ENCODE measurements at places on chromosomes 2 and 18.

GRCh38 chr2:20304411-20304810 lies 46.2 kb downstream of the PUM2 start:
- no peak for DNase-seq

DNA sequence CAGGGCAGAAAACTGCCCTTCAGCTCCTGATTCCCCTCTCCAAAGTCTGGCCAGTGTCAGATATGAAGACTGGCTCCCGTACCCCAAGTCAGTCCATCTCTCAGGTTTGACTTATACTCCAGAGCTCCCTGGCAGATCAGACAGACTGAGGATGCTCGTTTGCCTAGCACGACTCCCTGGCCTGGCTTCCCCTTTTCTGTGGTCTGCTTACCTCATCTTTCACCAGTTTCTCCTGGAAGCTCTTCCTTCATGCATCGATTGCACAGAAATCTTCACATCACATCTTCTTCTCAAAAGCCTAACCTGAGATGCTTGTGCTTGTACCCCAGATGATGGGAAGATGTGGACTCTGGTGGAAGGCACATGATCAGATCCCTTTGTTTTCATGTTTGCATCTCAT lies 387.9 kb upstream of the POU3F3 start:
- DNase-seq = no peak

DNA sequence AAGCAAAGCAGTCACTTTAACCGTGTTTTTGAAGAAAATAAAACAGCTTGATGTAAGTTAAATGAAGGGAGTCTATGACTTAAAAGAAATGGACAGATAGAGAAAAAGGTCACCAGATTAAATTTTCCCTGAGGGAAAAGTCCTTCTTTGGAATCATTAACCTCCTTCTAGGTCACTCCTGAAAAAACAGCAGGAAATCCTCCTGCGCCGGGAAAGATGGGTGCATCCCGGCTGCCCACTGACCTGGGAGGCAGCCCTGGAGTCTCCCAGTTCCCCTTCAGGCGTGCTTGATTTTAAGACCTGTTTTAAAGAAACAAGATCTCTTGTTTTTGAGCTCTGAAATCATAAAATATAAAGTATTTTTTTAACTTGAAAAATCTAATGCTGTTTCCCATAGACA lies 18.4 kb upstream of the ZNF521 start:
- no peak for DNase-seq

GRCh38 chr2:99670768-99671734 lies 181.2 kb upstream of the REV1 start:
- DNase-seq = no peak

DNA sequence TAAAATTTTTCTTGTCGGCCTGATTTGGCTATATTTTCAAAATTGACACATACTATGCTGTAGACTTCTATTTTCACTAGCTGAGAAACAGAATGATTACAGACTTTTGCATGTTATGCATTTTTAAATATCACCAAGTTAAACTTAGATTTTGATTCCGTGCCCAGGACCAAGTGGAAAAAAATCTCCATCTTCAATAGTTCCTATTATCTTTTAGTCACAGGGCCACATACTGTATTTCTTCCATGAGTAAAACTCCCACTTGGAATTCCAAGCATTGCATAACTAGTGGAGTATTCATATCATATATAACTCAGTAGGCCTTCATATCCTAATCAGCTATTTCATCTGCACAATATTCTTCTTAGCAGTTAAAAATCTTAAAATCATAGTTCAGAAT lies 470.9 kb downstream of the ARHGAP15 start:
- no peak for DNase-seq

- DNase-seq = no peak
Measured at GRCh38 chr2:46711156-46711555, 204.4 kb downstream of the MCFD2 start.

DNA sequence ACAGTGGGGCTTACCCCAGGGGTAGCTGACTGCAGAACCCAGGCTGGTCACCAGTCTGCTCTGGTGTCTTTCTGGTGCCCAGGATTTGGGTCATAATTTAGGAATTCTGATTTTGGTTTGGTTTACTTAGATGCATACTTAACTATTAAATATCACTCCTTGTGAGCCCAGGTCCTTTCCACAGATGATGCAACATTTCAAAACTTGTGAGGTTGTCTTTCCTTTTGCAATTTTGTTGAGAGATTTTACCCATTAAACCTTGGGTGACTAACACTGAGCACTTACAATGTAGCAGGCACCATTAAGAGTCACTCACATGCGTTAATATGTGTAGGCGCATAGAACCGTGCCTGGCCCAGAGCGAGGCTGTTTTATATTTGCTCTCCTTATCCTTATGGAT lies 61.8 kb upstream of the RPL31 start:
- no peak for DNase-seq

GRCh38 chr2:215613280-215613679 lies 177.4 kb upstream of the FN1 start:
- no peak for DNase-seq
